ENCODE measurements at places on chromosomes 13 and 19.

GRCh38 chr13:114042066-114042815 lies 68.4 kb upstream of the C13orf46 start:
- DNase-seq, result no peak

- no peak for DNase-seq
Measured at GRCh38 chr13:64697226-64697625, 2532.9 kb downstream of the PCDH9 start.

- no peak for DNase-seq
Measured at GRCh38 chr19:41886761-41887710, 4.1 kb downstream of the ARHGEF1 start.

- no peak for DNase-seq
Measured at GRCh38 chr19:387777-388176, 21.2 kb downstream of the C2CD4C start.

DNA sequence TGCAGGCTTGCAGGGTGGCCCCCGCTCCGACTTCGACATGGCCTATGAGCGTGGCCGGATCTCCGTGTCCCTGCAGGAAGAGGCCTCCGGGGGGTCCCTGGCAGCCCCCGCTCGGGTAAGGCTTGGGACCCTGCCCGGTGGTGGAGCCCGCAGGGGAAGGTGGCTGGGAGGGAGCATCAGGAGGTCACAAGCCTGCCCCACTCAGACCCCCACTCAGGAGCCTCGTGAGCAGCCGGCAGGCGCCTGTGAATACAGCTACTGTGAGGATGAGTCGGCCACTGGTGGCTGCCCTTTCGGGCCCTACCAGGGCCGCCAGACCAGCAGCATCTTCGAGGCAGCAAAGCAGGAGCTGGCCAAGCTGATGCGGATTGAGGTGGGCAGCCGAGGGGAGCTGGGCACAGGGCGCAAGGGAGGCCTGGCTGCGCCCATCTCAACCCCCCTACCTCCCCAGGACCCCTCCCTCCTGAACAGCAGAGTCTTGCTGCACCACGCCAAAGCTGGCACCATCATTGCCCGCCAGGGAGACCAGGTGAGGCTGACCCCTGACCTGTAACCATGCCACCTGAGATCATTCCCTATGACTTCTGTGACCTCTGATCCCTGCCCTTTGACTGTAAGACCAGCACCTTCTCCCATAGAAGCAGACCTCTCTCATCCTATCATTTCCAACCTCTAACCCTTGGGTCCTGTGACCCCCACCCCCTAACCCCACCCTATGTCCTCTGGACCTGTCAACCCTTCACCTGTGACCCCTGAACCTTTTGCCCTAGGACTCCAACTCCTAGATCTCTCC lies 7.2 kb downstream of the PNPLA6 start:
- DNase-seq, result no peak

DNA sequence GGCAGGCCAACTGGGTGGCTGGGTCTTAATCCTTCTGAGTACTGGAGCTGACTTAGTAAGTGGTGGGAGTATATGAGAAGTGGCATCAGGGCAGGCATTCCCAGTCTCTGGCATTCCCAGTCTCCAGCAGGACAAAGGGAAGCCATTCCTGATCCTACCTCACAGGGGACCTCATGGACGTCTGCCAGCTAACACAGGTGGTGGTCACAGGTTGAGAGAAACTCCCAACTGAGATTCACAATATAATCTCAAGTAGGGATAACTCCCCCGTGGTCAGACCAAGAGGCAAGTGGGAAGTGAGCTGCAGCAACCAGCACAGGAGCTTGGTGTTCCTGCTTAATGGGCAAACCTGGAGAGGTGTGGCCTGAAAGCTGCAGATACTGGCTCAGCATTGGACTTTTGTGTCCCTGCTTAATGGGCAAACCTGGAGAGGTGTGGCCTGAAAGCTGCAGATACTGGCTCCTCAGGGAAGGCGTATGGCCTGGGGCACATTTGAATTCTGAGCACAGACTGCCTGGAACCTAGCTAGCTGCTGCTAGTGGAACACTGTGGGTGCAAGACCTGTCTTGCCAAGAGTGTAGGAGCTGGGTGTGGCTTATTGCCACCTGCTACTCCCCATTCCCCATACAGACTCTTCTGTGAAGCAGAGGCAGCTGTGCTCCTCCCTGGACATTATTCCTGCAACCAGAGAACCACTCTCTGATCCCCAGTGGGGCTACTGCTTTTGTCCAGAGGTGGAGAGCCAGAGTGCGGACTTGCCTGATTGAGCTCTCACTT lies 25.9 kb upstream of the OR10H2 start:
- DNase-seq, result no peak

- DNase-seq, result no peak
Measured at GRCh38 chr13:44792096-44792495, 197.2 kb downstream of the NUFIP1 start.

DNA sequence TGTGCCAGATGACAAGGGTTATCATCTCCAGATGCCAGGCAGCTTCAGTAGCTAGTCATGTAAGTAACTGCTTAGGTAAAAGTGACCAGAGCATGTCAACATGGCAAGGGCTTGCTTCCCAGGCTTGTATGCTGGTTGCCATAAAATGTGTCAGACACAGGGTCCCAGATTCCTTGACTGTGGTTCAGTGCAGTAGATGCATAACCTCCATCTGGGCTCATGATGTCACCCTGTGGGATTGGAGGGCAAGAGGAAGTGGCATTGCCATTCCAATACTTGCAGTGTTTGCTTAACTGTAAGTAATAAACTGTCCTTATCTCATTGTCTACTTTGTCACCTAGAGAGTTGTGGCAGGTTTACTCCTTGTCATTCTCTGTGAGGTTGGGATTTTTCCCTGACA lies 226.8 kb downstream of the PCDH17 start:
- no peak for DNase-seq

DNA sequence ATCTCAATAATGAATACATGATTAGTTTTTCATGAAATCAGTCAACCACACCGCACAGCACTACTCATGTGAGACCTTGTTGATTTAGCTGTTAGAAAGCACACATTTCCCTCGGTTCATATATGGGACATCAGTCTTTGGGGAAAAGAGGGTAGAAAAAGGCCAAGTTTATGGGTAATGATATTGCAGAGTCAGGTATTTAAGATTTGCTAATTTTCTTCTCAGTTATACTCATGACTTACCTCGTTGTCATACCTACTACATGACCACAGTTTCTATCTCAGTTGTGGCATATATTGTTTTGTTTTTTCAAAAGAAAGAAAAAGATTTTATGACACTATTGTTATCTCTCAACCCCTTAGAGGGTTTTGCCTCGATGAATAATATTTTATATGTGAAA lies 165.6 kb downstream of the POU4F1 start:
- DNase-seq, result no peak

- no peak for DNase-seq
Measured at GRCh38 chr19:58044886-58045285, 11.1 kb downstream of the ZSCAN1 start.

DNA sequence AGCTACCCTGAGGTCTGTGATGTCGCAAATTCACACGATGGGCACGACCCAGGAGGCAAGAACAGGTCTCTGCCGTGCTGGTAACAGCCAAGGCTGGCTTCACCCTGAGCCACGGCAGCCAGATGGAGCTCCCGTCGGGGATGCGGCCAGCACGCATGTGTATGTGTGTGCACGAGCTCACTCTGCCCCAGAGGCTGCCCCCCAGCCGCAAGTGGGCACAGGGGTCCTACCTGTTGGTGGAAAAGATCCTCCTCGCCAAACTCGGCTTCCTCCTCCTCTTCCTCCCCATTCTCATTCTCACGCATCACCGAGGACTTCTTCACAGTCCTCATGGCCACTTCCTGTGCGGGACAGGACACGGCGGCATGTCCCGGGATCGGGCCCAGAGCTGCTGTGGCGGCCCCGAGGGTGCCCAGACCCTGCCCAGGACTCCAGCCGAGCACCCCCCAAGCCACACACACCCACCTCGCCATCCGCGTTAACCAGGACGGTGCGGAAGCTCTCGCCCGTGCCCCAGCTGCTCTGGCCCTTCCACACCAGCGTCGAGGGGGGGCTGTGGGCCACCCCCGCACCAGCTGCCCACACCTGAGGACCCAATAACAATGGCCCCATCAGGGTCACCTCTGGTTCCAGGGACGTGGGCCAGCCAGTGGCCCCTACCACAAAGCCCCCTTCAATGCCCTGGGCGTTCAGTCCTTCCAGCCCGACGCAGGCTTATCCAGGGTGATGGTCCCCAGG lies 4.1 kb upstream of the TIMM13 start:
- no peak for DNase-seq

- no peak for DNase-seq
Measured at GRCh38 chr19:45505151-45505995, 1.9 kb upstream of the VASP start.

- DNase-seq, result no peak
Measured at GRCh38 chr19:38759590-38760003, 13.7 kb downstream of the LGALS7 start.

DNA sequence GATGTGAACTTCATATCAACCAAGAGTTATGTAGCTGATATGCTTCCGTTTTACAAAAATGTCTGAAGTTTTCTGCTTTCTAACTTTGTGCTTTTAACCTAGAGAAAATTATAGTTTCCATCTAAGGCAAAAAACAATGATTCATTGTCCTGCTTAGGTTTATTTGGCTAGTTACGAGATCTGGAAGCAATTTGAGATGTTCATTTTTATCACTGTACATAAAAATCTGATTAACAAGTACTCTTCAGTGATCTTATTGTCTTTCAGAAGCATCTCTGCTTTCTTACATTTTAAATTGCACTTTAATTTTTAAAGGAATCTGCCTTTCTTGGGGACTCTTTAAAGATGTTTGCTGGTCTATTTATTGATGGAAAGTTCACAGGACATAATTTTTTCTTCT lies 188.1 kb downstream of the RFC3 start:
- DNase-seq, result no peak

DNA sequence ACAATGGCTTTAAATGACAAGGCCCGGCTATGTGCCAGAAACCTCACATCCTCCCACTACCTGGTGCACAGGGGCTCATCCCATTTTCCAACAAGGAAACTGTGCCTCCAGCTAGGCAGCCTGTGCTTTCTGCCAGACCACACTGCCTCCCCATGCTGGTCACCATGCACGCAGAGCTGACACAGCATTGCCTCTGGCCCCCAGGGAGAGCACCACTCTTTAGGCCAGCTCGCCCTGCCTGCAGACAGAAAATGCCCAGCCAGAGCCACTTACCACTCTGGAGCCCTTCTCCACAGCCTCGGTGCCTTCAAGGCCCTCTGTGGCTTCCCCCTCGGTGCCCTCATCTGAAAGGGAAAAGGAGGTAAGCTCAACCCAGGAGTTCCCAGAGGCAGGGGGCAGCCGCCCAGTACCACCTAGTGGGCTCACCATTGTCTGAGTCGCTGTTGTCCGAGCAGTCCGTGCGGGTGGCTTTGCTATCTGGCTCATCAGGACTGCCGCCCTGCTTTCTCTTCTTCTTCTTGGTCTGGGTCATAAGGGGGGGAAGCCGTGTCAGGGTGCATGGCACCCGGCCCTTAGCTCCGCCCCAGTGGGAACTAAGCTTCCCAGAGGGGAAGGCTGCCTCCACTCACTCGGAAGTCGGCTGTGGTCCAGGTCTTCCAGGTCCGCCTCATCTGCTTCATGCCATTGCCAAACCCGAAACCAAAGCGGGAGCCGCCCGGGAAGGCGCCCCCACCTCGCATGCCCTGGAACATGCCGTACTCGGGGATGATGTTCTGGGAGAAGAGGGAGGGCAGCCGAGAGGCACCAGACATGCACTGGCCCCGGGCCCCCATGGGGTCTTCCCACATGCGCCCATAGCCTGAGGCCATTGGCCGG lies 18.0 kb downstream of the AKAP8L start:
- DNase-seq, result no peak

DNA sequence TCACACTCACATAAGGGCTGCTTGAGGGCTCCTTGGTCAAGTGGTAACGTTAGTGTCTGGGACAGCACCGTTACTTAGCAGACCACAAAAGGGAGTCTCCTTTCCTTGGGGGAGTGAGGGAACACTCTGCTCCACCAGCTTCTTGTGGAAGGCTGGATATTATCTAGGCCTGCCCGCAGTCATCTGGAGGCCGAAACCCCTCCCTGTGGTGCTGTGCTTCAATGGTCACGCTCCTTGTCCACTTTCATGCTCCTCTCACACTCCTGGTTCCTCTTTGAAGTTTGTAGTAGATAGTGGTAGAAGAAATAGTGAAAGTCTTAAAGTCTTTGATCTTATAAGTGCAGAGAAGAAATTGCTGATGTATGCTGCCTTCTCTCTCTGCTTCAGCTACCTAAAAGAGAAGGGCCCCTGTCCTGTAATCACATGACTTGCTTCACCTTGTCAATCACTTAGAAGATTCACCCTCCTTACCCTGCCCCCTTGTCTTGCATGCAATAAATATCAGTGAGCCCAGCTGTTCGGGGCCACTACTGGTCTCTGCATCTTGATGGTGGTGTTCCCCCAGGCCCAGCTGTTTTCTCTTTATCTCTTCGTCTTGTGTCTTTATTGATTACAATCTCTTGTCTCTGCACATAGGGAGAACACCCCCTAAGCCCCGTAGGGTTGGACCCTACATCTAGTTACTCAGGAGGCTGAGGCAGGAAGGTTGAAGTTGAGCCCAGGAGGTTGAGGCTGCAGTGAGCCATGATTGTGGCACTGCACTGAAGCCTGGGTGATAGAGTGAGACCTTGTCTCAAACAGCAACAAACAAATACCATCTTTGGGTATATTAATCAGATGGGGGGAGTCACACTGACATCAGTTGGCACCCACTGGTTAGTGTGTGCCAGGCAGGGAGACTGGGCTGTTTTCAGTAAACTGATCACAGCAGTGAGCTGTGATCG lies 11.6 kb upstream of the MZF1 start:
- no peak for DNase-seq

DNA sequence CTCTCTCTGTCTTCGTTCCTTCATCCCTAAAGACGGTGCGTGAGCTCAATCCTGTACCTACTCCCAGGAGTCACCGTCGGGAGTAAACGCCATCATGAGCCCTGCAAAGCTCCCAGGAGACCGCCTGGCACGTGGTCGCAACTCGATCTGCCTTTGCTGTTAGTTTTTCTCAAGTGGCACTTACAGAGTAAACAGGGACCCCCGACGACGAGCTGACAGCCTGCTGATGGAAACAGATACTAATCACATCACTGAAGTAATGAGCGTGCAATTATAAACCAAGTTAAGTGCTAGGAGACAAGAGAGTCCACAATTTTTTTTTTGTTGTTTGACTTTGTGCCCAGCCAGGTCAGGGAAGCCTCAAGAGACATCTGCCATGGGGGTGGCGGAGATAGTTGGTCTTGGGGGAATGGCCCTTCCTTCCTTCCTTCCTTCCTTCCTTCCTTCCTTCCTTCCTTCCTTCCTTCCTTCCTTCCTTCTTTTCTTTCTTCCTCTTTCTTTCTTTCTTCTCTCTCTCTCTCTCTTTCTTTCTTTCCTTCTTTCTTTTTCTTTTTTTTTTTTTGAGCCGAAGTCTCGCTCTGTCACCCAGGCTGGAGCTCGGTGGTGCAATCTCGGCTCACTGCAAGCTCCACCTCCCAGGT lies 23.6 kb downstream of the CACNG6 start:
- no peak for DNase-seq

GRCh38 chr13:101521371-101521770 lies 68.9 kb downstream of the ITGBL1 start:
- no peak for DNase-seq

DNA sequence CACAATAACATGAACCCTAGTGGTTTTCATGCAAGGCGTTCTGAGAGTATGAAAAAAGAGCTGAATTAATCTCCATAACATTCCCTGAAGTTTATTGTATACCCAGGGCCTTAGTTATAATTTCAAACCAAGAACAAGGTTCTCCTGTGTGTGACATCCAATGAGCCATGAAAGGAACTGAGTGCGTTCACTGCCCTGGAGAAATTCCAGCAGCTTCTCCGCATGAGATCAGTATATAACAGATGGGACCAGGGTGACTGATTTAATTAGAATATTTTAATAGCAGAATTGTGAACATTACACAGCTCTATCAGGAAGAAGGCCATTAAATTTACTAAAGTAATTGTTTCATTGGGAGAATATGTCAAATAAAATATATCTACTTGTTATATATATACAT lies 1190.5 kb upstream of the SLC10A2 start:
- no peak for DNase-seq

Data from head of caudate nucleus (tissue), 42 donors.